Midbrain (tissue), 1 donor: ENCODE measurements at places on chromosomes 1 and 21.

- DNase-seq: no peak
Observed at GRCh38 chr1:74145086-74145485, 52.9 kb downstream of the LRRIQ3 start.

- DNase-seq: no peak
Observed at GRCh38 chr1:167871331-167871730, 42.6 kb downstream of the ADCY10 start.

GRCh38 chr1:86748622-86749373 is 44.4 kb downstream of the SH3GLB1 start:
- no peak for DNase-seq

GRCh38 chr1:230160957-230161771 is 94.1 kb downstream of the GALNT2 start:
- no peak for DNase-seq

DNA sequence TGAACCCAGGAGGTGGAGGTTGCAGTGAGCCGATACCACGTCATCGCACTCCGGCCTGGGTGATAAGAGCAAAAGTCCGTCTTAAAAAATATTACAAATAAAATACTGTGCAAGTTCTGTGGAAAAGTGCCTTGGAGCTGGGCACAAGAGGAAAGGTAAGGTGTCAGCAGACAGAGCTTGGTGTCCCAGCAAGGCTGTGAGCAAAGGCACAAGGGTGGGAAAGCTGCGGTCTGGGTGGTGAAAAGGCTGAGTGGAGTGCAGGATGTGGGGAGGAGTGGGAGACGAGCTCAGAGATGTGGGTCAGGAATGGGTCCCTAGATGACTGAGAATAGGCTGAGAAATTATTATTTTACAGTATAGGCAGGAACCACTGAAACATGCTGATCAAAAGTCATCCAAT is 150.6 kb downstream of the RHOU start:
- no peak for DNase-seq

DNA sequence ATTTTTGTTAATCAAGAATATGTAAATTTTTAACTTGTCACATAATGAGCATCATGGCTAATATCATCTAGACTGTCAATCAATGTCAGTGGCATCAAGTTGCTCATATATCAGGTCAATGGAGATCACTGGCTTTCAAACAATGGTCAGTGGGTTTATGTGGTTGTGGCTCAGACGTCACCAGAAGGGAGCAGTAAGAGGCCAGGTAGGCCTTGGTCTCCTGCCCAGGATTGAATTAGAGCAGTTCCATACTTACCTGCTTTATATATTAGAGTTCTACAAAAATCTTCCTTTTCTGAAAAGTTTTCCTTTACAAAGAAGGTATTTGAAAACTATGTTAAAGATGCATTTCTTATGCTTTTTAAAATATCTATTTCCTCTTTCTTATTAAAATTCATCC is 206.3 kb upstream of the B3GALT2 start:
- DNase-seq: no peak

DNA sequence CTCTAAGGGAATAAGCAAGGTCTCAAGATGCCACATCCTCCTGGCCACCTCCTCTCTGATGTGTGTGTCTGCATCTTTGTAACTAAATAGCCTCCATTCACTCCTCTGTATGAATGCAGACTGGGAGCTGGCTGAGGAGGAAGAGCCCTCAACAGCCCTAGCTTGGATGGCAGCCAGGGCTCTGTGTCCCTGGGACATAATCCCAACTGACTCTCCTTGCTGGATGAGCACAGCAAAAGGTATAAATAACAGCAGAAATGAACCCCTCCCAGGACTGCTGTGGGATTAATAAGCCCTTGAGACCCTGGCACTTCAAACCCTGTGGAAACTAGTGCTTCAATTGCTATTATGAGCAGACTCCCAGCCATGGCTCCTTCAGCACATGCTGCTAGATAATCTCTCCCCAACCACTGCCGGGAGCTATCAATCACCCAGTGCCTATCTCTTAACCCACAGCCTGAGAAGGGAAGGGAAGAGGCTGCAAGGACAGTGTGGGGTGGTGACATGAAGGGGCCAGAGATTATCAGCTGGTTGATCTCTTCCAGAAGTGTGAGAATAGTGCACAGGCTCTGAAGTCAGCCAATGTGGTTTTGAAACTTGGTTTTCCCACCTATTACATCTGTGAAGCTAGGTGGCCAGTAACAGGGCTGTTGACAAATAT is 152.2 kb downstream of the TNR start:
- no peak for DNase-seq

DNA sequence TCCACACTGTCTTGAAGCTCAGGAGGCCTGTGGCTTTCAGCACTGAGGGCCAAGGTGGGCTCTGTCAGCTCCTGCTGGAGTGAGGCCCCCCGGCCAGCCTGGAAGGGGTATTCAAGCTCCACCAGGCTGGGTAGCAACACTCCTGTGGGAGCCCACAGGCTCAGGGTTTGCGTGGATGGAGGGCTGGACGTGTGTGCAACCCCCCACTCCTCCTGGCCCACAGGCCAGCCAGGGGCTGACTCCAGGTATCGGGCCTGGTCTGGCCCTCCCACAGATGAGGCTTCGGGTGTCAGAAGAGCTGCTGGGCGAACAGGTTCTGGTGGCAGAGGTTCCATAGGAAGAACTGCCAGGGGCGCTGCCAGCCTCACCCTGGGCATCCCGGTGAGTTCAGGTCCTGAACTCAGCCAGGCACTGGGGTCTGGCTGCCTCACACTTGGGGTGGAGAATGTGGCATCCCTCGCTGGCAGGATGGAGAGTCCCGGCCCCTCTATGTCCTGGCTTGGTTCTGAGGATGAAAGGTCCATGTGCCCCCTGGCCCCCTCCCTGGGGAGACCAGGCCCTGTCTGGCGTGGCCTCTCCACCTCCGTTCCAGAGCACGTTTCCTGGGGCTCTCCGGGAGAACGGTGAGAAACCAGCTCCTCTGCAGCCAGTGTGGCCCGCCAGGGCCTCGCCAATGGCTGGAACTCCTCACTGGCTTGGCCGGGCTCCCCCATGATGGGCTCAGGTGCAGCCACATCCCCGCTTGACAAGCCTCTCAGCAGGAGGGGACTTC is 64.6 kb upstream of the TARDBP start:
- no peak for DNase-seq

DNA sequence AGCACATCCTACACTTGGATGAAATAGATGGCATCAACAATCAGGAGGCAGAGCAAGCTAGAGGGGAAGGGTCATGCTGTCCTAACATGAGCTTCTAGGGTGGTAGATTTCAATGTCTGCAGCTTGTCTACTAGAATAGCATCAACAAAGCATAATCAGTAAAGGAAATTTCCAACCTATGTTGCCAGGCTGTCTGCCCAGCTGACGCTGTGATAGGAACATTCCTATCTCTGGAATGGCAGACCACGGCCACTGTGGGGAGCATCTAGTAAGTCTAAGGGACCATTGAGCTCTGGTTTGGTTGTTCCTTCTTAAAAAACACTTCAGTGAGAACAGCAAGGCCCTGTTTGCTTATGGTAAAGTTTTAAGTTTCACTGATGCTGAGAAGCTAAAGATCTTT is 206.8 kb downstream of the PAPPA2 start:
- no peak for DNase-seq

DNA sequence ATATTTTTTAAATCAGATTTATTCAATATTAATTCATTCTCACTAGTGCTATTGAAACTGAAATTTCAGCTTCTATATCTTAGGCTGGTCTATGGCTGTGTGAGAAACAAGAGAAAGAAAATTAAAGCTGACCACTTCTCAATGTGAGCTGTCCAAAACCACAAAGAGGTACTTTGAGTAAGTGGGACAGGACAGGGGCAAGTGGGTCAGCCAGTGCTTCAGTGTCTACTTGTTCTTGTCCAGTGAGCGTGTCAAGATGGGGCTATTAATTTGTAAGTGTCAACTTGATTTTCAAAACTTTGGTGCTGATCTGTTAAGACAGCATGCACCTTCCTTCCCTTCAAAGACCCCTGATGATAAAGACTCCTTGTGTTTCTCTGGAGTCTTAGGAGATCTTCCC is 533.9 kb downstream of the PLPP3 start:
- no peak for DNase-seq
